Occipital lobe (tissue), 3 donors: ENCODE measurements at places on chromosomes 7 and 10.

DNA sequence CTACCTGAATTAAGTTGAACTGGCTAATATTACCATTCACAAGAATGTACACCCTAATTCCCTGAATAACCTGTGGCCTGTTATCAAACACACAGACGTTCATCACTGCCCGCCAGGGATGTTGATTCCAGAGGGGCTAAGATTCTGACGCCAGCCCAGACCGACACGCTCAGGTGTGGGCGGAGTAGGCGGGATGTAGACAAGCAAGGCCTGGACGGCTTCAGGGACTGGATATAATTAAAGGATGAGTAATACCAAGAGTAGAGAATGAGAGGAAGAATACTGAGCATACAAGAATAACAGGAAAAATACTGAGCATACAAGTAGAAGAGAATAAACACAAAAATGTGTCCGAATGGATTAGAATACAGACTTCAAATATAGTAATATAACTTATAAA lies 29.0 kb downstream of the CUBN start:
- DNase-seq: no peak

DNA sequence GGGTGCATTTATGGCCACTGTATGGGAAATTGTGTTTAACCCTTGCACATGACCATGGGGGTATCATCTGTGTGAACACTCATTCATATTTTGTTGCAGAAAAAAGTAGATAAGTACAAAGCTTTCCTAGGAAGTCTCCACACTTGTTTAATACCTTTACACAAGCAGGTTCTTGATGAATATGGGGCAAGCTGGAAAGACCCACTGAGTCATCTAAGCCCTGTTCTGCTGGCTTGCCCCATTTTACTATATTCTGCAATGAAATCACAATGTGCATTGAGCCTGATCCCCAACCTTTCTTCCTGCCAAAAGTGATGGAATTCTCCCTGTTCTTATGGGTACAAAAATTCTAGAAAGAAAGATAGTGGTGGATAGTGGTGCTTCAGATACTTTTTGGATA lies 99.8 kb downstream of the CCDC71L start:
- DNase-seq: no peak

DNA sequence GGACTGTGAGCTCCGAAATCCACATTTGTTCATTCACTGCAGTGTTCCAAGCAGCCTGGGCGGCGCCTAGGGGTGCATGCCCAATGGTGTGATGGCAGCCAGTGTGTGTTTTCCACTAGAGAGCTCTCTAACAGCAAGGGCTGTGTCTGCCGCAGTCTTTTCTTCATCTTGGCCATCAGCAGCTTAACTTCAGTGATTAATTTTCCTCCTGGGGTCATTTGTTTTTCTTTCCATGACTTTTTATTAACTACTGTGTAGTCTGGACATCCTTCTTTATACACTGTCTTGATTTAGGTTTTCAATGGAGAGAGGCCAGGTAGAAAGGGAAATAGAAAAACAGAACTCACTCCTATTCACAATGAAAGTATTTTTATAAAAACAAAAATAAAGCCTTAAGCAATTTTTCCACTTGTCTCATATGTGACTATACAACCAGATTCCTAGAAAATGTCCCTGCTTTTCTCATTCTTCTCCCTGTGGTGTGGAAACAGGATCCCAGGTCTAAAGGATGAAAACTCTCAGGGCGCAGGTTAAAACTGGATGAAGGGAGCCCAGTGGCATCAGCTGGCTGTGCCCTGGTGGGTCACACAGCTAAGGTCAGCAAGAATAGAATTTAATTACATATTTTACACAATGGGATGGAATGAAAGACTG lies 176.8 kb downstream of the PKD1L1 start:
- DNase-seq: no peak

GRCh38 chr10:8325024-8325980 lies 270.8 kb downstream of the GATA3 start:
- DNase-seq: no peak

- no peak for DNase-seq
Measured at GRCh38 chr7:41731493-41732435, 28.9 kb upstream of the INHBA start.

DNA sequence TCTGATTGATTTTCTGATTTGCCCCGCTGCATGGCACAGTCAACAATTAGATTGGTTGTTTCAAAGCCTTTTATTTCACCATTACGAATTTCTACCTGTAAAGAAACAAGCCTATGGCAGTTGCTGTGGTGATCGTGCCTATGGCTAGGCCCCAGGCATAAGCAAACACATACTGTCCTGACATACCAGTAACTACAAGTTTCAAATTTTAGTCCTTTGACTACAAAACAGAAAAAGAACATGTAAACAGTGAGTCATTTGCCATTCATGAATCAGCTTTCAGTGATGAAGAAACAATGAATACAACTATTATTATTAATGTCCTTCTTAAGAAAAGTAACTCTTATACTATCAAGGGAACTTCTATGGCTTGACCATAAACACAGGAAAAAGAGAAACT lies 168.0 kb upstream of the LRRN3 start:
- no peak for DNase-seq

GRCh38 chr10:96524741-96525140 lies 11.0 kb upstream of the TLL2 start:
- DNase-seq: no peak

DNA sequence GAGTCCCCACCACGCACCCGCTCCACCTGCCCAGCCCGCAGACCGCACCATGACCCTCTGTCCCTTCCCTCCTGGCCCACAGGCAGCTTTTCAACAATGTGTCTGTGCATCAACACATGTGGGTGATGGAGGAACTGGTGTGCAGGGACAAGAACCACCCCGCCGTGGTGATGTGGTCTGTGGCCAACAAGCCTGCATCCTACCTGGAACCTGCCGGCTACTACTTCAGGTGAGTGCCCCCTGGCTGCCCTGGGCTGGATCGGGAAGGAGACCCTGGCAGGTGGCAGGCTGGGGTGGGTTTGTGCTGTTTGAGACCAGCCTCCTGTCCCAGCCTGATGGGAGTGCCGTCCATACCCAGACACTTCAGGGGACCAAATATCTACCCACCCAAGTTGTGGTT lies 69.6 kb downstream of the ZNF727 start:
- no peak for DNase-seq

GRCh38 chr10:68301790-68302502 lies 29.9 kb upstream of the HNRNPH3 start:
- DNase-seq: no peak

GRCh38 chr7:128361411-128362379 lies at the start of gene PRRT4:
TSS of gene PRRT4 (minus strand) at chr7:128361690.
- DNase-seq: peak; percentile 27

DNA sequence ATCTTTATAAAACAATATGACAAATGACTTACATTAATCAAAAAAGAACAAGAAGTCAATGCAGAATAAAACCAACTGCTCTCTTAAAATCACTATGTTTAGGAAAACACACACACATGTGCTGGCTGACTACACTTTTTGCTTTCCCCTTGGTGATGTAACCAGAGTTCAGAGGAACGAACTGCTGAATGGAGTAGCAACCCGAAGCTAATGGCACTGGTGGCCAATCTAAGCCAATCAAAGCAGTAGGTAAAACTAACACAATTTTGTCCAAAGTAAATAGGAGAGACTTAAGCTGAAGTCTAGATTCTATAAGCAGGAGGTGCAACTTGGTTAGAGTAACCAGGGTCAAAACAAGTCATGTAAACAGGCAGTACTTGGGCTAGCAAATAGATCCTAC lies 33.2 kb upstream of the CUBN start:
- DNase-seq: no peak

- DNase-seq: no peak
Measured at GRCh38 chr7:8921807-8922206, 488.4 kb downstream of the NXPH1 start.

GRCh38 chr10:92420546-92421275 lies 129.7 kb downstream of the MARCHF5 start:
- no peak for DNase-seq

GRCh38 chr7:129134356-129134987 lies 10.0 kb upstream of the TSPAN33 start:
- no peak for DNase-seq

DNA sequence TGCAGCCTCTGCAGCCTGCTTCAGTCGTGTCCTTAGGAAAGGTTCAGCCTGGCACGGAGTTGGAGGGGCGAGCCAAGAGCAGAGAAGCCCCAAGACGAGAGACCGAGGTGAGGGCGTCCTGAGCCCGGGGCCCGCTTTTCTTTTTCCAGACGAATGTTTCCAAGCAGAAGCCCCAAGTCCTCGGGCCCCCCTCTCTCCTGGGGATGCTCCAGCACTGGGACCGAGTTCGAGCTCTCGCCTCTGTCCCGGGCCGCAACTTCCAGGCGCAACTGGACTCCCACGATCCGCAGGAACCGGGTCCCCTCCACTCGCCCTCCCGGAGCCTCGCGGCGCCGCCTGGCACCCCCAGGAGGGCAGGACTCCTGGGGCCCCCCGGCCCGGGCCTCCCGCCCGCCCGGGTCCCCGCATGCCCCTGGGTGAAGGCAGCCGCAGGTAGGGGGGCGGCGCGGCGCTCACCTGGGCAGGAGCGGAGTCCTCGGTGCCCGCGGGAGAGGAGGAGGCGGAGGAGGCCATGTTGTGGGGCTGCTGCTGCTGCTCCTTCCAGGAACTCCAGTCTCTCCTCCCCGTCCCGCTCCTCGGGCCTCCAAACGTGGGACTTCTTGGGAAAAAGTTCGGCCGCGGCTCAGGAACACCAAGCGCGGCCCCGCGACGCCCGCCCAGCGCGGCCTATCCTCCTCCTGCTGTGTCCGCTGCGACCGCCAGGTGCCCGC lies 45.3 kb upstream of the CDK1 start:
- no peak for DNase-seq

DNA sequence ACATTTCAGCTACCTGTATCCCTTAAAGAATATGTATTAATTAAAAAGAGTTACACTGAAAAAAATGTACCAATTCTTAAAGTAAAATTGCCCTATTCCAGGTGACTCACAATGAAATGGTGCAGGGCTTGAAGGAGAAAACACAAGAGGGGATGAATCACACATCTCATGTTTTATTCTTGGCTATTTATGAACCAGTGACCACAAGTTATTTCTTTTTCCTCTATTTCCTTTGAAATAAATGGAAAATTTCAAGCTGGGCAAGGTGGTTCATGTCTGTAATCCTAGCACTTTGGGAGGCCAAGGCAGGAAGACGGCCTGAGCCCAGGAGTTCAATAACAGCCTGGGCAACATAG lies 106.8 kb downstream of the UBE2H start:
- no peak for DNase-seq

GRCh38 chr7:155533120-155533826 lies 13.1 kb downstream of the CNPY1 start:
- no peak for DNase-seq

- DNase-seq: no peak
Measured at GRCh38 chr7:76430836-76431235, 6.1 kb downstream of the ZP3 start.

GRCh38 chr10:48512861-48513260 lies 92.0 kb downstream of the ARHGAP22 start:
- DNase-seq: no peak

- DNase-seq: no peak
Measured at GRCh38 chr10:31581741-31582323, 262.8 kb downstream of the ZEB1 start.

DNA sequence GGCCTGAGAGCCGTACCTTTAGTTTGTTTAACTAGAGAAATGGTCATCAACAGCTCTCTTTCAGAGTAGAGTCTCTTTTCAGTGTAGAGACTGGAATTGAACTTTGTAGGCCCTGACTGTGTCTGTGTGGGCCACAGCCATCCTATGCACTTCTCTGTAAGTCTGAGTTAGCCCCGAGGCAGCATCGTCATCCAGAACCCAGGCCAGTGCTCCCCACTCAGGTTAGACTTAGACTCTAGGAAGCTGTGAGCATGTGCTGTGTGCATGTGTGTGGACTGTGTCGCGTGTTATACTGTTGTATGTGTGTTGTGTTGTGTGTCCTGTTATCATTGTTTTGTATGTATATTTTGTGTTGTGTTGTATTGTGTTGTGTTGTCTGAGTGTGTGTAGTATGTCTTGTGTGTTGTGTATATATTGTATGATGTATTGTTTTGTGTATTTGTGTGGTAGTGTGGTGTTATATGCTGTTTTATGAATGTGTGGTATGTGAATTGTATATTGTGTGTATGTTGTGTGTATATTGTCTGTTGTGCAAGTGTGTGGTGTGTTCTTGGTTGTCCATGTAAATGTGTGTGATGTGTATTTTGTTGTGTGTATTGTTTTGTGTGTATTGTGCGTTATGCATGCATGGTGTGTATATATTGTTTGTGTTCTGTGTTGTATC lies 18.1 kb upstream of the NCAPG2 start:
- DNase-seq: no peak

GRCh38 chr7:4233621-4234497 lies 448.2 kb upstream of the FOXK1 start:
- no peak for DNase-seq

DNA sequence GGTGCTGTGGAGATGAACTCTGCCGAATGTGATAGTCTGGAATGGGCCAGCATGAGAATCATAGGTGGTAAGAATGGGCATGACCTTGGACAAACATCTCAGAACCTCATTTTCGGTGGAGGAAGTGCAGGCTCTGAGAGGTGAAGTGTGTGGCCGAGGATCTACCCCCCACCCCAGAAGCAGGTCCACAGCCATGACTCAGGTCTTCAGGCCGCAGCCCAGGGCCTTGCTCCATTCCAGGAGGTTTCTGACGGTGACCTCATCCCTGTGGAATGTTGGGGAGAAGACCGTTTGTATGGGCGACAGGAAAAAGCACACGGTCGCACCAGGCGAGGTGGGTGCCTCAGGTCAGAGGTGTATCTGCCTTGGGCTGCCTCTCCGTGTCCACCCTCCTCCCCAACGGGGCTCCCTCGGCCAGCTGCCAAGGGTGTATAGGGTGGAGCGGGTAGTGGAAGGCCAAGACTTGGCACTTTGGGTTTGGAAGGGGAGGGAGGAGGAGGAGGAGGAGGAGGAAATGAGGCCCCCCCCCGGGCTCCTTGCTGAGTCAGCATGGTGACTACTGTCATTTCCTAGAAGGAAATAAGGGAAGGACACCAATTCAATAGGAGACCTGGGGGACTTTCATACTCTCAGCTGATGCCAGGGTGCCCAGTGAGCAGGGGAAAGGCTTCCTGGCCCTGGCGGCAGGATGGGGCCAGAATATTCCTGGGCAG lies 168.0 kb upstream of the RHEB start:
- DNase-seq: no peak

DNA sequence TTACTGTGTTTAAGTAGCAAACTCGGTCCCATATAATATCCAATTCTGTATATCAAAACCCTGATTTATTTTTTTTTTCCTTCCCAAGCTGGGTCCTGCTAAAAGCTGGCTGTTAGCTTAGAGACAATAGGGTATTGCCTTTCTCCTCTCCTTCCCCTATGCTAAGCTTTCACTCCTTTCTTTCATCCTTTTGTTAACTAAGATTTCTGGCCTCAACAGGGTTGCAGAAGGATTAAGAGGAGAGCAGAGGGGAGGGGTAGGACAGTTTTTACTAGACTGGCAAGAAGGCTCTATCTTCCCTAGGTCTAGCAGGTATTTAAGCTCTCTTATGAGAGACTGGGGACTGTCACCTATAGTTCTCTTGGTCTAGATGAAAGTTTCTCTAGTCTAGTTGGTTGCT lies 229.2 kb downstream of the KCND2 start:
- no peak for DNase-seq

GRCh38 chr10:112369495-112370423 lies 4.2 kb upstream of the ACSL5 start:
- no peak for DNase-seq

- no peak for DNase-seq
Measured at GRCh38 chr7:65004575-65004974, 1.9 kb downstream of the ERV3-1 start.
